Natural killer cell treated with Interleukin-12 subunit alpha and Interleukin-12 subunit beta and Interleukin-15 and Interleukin-18, amount 100 ng/mL, for 72 hours (primary cell): ENCODE measurements at places on chromosomes 1 and 21. TPM values are rescaled to one million over a fixed set of nuclear protein-coding genes. Genes with fewer than 3 reads are reported as not detected.

Gene PIGK
- 14.2 TPM for total RNA-seq

Gene DBT
- total RNA-seq, result 12.8 TPM

Gene AK5
- 1.2 TPM for total RNA-seq

Gene SMCP
- not detected for total RNA-seq
